Right hindlimb (tissue), 1 donor: ENCODE measurements at places on chromosomes 11 and 22.

GRCh38 chr22:46418827-46419226 is 83.3 kb downstream of the TRMU start:
- DNase-seq: no peak

GRCh38 chr11:124762105-124762623 is at the start of gene ESAM:
Gene ESAM (minus strand): TSS chr11:124762290. CDS start chr11:124762154, 136 bp downstream.
- no peak for DNase-seq

GRCh38 chr11:94864506-94865045 is 96.4 kb downstream of the AMOTL1 start:
- no peak for DNase-seq

DNA sequence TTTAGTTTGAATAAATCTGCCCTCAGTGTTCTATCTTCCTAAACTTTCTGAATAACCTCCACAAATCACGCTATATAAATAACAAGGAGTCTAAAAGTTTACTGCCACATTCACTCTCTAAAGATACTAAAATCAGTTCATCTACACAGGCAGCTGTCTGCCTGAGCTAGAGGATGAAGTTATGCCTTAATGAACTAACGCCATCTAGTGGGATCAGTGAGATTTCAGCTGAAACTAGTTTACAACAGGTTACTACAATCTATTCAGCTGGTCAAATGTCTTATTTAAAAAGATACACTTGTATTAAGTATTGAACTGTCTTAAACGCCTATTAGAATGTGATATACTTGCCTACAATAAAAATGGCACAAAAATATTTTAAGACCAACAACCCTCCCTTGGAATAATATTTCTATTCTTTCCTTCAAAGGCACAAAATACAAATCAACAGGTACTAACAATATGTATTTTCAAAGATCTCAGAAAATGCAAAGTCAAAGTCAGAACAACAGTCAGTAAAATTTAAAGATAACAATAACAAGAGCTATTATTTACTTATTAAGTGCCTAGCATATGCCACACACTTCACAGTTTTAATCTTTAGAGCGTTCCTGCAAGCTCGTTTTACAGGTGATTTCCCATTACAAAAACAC is 84.1 kb downstream of the LARGE2 start:
- DNase-seq: no peak

- DNase-seq: no peak
Observed at GRCh38 chr22:50213263-50213662, 12.5 kb downstream of the SELENOO start.

DNA sequence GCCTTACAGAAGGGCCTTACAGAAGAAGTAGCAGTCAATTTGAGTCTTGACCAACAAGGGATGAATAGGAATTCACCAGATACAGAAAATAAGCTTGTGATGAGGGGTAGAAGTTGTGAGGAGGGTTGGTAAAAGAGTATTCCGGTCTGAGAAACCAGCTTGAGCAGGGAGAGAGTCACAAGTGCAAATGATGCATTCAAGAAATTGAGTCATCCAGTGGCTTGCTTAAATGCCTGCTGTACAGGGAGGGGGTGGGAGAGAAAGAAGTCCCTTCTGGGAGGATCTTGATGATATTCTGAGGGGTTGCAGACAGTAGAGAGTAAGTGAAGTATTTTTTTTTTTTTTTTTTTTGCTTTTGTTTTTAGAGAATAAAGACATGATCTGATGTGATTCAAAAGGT is 9.2 kb downstream of the CCKBR start:
- no peak for DNase-seq

DNA sequence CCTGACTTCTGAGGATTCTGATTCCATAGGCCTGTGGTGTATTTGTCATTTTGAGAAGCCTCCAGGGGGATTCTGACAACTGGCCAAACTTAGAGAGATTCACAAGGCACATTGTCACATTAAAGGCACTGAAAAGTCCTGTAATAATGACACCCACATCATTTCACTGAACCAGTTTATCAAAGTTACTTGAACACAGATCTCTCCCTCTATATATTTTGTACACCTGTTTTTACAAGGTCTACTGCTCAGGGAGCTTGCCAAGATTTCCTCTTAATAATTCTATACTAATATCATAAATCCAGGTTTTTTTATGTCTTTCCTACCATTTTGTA is 50.0 kb downstream of the LRRC74B start:
- no peak for DNase-seq

DNA sequence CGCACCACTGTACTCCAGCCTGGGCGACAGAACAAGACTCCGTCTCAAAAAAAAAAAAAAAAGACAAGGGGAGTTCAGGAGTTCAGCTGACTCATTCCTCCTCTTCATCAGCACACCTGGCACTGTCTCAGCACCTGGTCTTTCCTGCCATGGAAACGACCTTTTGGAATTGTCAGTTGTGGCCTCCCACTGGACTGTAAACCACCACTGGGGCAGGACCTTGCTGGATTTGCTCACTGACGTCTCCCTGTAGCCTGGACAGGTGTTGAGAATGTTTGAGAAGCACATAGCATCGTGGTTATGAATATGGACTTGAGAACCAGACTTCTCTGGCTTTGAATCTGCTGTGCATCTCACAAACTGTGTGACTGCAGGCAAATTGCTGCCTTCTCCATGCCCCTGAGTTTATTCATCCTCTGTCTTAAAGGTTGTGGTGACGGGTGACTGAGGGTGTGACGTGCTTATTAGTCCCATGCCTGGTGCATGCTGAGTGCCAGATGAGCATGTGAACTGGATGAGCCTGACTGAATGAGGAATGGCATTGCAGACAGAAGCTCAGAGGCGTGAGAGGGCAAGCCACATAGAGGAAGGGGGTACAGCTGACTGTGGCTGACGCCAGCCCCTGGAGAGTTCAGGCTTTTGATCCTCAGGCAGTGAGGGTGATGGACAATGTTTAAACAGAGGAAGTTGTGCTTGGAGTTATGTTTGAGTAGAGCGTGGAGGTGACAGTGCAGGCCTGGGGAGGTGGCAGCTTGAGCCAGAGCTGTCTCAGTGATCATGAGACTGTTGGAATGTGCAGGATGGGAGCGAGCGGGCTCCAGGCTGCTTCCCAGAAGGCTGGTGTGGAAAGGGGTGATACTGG is 12.7 kb downstream of the TOM1 start:
- no peak for DNase-seq

DNA sequence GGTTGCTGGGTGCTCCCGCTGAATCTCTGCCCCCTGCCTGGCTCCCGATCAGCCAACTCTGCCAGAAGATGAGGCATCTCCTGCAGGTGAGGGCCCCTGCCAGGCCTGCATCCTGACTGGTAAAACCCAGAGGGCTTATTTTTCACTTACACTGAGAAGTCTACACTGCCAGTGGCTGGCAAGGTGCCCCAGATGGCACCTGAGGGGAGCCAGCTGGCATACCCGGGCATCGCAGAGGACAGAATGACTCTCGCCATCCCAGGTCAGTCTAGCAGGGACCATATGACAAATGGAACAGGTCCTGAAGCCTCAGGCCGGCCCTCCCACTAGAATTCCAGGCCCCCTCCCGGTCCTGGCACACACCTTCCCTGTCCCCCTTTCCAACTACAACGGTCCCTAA is 30.9 kb downstream of the MACROD1 start:
- no peak for DNase-seq

- DNase-seq: no peak
Observed at GRCh38 chr11:128379587-128380580, 207.5 kb downstream of the ETS1 start.

GRCh38 chr11:9717719-9718118 is 53.8 kb downstream of the SWAP70 start:
- no peak for DNase-seq
